ENCODE measurements at places on chromosomes 1 and 21.

DNA sequence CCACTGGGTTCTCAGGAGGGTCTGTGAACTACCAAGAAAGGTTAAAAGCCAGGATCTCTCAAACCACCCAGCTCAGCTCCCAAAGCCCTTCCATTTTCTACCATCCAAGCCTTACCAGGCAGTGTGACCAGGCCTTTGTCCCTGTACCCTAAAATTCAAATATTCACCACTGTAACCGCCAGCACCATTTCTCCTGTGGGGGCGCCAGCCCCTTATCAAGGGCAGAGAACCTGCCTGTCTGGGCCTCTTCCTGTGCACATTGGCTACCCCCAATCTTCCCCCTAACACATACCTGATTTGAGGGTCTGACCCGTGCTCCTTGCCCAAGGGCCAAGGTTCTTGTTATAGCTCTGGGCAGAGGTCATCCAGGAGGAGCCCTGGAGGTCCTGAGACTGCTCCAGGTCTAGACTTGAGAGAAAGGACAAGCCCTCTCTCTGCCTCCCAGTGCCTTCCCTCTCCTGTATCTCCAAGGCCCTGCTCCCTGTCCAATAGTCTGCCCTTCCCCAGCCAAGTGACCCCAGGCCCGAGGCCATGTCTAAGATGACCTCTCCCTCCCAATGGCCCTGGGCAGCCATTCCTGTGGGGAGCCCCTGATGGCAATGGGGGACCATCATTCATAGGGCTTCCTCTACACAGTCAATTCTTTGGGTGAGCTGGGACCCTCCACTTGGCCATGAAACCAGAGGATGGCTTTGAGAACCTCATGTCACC, 78.5 kb downstream of the FHAD1 start:
- DNase-seq: no peak

- no peak for DNase-seq
Observed at GRCh38 chr1:36843906-36844610, 190.3 kb downstream of the GRIK3 start.

GRCh38 chr1:2905356-2905755, 103.9 kb upstream of the TTC34 start:
- DNase-seq: no peak

- no peak for DNase-seq
Observed at GRCh38 chr1:218156595-218156994, 128.5 kb upstream of the RRP15 start.

GRCh38 chr1:171916315-171916771, 75.0 kb downstream of the DNM3 start:
- DNase-seq: no peak

- no peak for DNase-seq
Observed at GRCh38 chr1:223765719-223766340, 53.5 kb downstream of the CAPN2 start.

DNA sequence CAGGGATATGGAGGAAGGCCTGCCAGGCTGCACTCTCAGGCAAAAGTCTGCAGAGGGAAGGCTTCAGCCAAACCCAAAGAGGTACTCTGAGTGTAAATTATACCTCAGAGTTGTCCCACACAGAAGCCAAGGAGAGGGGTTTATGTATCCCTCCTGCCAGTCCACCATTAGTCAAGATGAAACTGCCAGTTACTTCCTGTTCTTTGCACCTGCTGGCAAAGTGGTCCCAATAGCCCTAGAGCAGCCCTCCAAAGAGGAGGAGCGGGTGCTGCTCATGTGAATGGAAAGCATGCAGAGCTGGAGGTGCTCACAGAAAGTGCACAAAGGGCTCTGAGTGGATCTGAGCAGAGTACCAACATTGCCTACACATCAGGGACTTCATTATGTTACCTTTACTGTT, 37.1 kb upstream of the MCOLN3 start:
- DNase-seq: no peak

DNA sequence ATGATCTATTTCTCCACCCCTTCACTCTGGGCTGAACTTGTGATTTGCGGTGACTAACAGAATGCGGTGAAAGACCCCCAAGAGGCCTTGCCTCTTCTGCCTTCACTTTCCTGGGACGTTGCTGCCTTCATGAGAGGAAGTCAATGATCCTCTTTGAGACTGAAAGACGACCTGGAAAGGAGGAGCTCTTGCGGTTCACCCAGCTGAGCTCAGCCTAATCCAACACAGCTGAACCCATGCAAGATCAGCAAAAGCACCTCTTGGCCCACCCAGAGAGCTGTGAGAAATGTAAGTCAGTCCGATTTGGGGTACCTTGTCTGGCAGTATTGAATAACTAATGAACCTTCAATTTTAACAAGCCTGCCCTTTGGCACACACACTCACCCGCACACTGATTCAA, 767.4 kb upstream of the TPTE start:
- DNase-seq: no peak

GRCh38 chr1:156347331-156347730, 9.0 kb downstream of the TSACC start:
- DNase-seq: peak; percentile 60

DNA sequence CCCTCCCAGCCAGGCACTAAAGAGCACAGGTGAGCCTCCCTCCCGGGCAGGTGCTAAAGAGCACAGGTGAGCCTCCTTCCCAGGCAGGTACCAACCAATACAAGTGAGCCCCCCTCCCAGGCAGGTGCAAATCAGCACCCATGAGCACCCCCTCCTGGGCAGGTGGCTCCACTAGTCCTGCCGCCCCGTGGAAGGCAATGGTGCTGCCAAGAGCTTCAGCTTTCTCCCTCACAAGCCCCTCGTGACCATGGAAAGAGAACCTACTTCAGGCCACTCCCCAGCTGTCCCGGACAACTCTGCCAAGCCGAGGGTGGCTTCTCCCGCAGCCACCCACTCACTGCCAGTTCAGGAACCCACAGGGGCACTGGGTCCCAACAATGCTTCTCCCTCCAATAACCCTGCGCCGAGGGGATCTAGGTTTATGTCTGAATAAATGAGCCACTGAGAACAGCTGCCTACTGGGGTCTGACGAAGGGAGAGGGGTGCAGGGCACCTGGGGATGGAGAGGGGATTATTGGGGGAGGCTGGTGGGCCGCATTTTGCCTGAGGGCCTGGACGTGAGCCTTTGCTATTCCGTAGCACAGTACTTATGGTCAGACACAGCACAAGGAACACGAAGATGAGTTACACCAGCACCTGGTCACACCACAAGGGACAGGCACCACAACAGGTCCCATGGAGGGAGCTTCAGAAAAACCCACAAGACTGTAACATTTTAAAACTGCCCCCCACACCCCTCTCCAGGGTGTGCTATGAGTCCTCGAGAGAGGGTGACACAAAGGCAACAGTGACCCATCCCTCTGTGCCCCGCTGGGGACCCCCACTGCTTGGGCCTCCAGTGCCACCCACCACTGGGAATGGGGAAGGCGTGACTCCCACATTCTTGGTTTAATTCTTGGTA, 46.3 kb downstream of the PRDM15 start:
- no peak for DNase-seq

- no peak for DNase-seq
Observed at GRCh38 chr21:38735626-38736206, 70.0 kb upstream of the ETS2 start.

DNA sequence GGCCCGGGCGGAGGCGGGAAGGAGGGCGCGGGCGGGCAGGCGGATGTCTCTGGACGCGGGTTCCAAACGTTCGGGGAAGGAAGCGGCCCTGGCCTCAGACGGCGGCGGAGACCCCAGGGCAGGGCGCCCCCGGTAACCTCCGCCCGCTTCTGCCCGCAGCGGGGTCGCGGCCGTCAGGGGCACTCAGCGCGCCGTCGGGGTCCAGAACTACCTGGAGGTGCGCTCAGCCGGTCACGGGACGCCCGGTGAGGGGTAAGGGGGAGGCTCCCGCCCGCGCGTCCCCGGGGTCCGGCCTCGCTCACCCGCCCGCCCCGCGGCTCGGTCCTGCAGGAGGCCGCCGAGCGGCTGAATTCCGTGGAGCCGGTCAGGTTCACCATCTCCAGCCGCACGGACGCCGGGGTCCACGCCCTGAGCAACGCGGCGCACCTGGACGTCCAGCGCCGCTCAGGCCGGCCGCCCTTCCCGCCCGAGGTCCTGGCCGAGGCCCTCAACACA, 406 bp downstream of the PUSL1 start:
- no peak for DNase-seq

GRCh38 chr1:173997791-173998190, 24.4 kb downstream of the RC3H1 start:
- no peak for DNase-seq

GRCh38 chr1:48673332-48674105, 103.2 kb downstream of the BEND5 start:
- no peak for DNase-seq

DNA sequence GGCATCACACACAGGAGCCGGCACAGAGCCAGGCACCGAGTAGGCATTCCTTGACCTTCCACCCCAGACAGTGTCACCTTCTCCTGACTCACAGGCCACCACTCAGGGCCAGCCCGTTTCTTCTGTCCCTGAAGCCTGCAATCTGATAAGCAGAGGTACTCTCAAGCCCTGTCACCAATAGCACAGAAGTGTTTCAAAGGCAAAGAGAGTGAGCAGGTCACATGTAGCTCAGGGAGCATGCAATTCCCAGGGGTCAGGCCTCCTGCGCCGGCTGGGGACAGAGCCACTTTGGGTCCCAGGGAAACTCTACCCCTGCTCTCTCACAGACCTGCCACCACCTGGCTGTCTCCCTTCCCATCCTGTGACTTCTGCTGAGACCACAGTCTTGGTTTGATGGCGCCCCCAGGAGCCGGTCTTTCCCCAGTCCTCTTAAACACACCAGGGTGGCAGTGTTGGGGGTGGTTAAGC, 13.2 kb downstream of the CAPN9 start:
- DNase-seq: no peak

DNA sequence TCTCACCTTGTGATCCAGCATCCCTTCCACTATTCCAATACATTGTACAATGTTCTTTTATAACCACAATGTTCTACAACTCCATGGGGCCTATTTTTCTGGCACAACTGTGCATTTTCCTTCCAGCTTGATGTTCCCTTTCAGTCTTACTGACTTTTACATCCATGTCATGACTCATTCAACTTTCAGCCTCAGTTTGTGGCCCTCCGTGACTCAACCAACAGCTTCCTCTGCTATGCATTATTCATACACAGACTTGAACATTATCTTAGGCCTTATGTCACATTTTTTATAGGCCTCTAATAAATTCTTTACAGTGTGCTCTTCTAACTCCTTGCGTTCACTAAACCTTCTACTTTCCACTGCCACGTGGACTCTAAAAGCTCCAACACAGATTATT, 119.4 kb upstream of the PRMT6 start:
- no peak for DNase-seq

DNA sequence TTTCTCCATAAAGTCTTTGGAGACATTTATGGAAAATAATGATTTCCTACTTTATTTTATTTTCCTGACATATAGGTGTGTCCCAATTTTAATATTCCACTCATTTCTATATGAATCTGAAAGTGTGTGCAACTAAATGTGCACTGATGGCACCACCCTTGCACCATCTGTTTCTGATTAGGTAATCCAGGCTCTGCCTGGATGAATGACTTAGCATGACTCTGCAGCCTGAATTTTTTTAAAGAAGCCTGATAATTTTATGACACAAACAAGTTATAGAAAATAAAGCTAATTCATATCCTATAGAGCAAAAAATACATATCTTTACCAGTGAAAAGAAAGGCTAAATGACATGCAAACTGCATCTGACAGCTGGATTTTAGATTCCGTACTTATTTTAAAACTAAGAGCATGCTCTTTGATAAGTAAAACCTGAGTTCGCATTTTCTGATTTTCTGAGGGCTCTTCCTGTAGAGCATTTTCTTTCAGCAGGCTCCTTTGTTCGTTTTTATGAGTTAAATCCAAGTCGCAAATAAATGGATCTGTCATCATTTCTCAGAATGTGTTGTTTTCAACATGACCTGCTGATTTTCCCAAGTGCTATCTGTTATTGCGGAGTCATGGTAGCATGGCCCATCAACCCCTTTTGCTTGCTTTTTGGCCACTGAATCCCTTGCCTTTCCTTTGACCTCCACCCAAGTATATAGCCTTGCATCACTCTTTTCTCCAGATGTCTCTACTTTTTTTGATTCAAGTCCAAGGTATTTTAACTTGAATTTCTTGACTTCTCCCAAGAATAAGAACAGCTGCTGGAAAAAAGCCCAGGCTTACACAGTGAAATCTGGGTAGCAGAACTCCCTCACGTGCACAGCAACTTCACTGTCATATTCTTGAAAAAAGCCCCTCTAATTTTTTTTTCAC, 52.8 kb upstream of the LYPLAL1 start:
- peak; percentile 90 for DNase-seq

All from AG09319 (cell line).